ENCODE measurements at places on chromosomes 5 and 9. TPM values are rescaled to one million over a fixed set of nuclear protein-coding genes. Genes with fewer than 3 reads are reported as not detected.

DNA sequence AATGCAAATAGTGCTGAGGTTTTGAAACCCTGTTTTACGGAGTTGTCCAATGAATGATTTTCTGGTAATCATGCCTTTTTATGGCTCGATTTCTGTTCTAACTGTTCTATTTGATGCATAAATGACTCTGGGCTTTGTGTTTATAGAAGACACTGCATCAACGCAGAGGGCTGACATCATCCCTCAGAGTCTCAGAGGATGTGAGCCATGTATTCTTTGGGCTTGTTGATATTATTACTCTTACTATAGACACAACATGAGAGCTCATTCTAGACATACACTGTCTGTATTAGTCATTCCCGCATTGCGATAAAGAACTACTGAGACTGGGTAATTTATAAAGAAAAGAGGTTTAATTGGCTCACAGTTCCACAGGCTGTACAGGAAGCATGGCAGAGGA is 31.6 kb downstream of the CDH6 start:
- no peak for DNase-seq

- DNase-seq: no peak
These were observed 245.9 kb downstream of the SYK start for GRCh38 chr9:91047529-91047928.

GRCh38 chr9:124676159-124676551 is 95.0 kb downstream of the NR6A1 start:
- no peak for DNase-seq

- DNase-seq: no peak
These were observed 78.1 kb downstream of the NDUFAF2 start for GRCh38 chr5:61023131-61023530.

DNA sequence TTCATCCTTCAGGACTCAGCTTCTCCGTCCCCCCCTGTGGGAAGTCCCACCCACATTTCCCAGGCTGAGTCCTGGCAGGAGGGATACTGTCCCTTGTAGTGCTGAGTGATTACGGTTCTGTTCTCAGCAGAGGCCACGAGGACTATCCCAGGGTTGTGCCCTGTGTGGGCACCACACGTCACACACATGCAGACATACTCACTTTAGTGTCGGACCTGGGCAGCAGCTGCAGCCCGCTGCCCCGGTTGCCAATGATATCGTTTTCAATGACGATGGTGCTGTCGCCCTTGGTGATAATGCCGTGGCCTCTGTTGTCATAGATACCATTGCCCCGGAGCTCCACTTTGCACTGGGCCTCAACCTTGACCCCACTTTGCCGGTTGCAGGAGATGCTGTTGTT is 32.2 kb downstream of the POLR1E start:
- DNase-seq: no peak

GRCh38 chr9:121498150-121498486 is 1.5 kb downstream of the GGTA1 start:
- no peak for DNase-seq

DNA sequence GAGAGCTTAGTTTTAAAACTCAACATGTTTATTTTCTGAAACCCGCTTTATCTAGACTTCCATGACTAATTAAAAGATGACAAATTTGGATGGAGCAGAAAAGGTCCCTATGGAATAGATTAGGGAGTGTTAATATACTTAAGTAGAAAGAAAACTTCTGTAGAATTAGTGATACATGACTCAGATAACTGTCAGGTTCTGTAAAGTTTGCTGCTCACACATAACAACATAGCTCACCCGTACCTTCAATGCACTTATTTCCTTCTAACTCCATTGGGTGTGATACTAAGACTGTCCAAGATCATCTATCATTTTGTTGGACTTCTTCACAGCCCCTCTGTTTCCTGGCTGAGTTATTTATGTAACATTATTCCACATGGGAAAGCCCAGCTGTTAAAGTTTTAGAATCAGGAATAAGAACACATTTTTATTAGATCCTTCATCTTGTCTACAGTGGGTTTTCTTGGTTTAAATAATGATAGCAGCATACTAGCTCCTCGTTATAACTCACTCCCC is 27.8 kb downstream of the TMEM167A start:
- DNase-seq: no peak

DNA sequence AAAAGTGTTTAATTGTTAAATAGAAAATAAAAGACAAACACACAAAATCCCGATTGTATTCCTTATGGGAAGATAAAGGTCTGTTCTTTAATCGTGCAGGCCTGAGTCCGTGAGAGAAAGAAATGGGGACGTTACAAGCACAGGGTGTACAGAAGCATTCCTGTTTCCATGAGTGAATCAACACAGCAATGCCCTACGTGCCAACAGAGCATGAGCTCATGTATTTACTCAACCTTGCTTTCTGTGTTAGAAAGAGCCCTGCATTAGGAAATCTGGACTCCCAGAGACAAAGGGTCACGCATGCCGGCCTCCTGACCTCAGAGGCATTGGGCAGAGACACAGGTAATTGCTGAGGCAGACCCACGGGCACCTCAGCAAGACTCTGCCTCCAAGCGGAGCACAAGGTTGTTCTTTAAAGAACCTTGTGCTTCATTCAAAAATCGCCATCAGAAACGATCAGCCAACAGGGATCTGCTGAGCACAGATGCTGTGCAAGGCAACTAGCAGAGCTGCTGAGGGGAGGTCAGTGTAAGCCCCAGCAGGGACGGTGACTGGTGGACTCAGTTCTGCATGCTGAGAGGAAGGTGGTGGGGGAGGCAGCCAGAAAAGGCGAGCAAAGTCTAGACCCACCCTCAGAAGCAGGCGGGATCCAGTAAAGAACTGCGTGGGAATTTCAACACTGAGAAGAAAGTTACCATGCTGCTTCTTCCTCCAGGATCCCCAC is 101.0 kb downstream of the TLE1 start:
- DNase-seq: peak; percentile 74

DIPK1B gene
- polyA plus RNA-seq: 0.23 TPM

ABCA1 gene
- 4.9 TPM for polyA plus RNA-seq

C8G gene
- 4.2 TPM for polyA plus RNA-seq

SLC6A19 gene
- polyA plus RNA-seq: 0.92 TPM

PAX5 gene
- polyA plus RNA-seq: under 0.01 TPM
